ENCODE measurements at places on chromosomes 7 and 10.
A peak's percentile ranks its signal among the peaks of the same experiment; 100 is the strongest.

- no peak for DNase-seq
Measured at GRCh38 chr10:57096044-57096443, 735.0 kb upstream of the ZWINT start.

DNA sequence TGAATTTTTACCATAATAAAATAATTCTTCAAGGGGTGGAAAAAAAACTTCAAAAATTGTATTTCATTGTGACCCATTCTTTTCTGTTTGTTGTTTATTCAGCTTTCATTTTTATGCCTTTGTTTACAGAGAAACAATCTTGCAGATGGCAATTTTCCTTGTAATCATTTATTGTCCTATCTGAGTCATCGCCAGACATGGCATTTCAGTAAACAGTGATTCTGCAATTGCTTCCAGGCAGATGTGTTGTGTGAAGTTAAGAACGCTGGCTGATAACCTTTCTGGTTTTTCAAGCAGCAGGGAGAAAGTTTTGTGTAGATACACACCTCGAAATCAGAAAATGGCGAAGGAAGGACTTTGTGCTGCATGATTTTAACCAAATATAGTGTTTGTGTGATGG, 80.7 kb upstream of the RPA3 start:
- no peak for DNase-seq

GRCh38 chr10:11270135-11270857, 252.6 kb downstream of the CELF2 start:
- no peak for DNase-seq

GRCh38 chr10:128178302-128178958, 52.2 kb upstream of the MKI67 start:
- no peak for DNase-seq

DNA sequence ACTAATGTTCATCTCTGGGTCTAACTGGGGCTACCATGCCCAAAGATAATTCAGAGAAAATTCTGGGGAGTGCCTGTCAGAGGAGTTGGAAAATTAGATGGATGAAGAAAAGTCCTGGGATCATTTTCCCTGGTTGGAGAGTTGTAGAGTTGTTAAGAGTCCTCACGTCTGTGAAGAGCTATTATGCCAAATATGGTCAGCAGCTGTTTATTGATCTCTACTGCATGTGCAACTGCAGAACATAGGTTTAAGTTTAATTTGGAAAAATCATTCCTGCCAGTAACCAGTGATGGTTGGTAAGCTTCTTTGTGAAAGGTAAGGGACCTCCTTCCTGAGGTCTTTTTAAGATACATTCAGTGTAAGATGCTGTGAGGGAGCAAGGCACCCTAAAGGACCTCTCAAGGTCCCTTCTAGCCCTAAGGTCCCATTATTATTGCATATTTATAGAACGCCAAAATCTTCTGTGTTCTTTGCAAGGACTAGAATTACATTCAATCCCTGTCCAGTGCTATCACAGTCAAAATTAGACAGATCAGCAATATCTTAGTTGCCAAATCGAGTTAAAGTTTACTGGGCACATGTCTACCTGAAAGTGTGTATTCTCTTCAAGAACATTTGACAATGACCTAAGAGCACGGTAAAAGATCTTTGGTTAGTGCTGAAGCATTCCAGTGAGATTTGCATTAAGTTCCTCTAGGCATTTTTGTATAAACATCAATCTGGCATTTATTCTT, 62.7 kb downstream of the VTI1A start:
- no peak for DNase-seq

GRCh38 chr10:118910702-118911101, 118.8 kb upstream of the NANOS1 start:
- DNase-seq, result no peak

DNA sequence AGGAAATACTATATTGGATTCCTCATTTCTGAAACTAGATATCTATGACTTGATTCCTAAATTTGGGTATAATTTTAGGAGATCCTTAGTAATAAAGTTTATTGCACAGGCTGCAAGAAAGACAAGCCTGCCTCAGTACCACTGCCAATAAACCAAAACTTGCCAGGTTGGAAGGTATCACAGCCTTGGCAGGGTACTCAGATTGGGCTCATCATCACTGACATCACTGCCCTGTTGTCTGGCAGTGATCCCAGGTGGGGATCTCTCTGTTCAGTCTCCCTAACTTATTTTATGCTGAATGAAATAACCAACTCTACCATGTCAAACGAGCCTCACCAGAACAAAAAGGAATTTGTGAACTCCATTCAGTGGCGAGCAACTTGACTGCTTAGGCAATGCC, 18.8 kb downstream of the FIGNL1 start:
- no peak for DNase-seq

DNA sequence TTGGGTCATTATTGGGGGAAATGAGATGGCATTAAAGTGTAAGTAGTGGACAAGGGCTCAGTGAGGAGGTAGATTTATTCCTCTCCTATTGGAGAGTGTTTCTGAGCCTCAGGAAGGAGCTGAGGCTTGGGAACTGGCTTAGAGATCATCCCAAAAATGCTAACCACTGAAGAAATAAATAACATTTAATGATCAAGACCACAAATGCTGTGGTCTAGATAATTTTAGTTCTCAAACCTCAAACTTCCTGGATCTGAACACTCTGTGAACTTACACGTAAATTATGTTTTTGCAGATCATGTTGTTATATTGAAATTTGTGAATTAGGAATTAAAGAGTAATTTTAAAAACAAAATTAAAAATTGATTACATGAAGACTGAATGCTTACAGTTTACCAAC, 27.3 kb downstream of the MDFIC start:
- DNase-seq, result no peak

DNA sequence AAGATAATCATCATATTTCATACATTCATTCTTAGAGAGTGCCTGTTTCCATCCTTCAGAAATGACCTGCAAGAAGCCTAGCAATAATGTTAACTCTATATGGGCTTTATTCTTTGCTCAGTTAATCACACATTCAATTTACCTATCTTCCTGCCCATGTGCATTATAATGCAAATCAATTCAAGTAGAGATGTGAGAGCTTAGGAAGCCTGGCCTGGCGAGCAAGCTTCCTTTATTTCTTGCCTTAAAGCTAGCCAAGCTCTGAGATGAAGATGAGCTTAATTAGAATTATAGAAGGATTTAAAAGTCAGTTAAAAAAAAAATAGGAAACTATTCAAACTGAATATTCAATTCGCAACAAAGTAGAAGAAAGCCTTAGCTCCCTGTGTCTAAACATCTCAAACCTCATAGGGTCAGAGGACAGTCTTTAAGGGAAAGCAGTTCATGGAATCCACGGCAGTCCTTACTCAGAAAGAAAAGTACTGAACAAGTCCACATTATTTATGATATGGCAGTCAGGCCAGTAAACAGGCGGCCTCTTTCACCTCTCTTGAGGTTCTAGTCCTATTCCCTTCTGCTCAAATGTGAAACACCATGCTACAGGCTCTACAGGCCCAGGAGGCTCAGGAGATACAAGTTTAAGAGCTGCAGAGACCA, 214.1 kb downstream of the TFEC start:
- no peak for DNase-seq

DNA sequence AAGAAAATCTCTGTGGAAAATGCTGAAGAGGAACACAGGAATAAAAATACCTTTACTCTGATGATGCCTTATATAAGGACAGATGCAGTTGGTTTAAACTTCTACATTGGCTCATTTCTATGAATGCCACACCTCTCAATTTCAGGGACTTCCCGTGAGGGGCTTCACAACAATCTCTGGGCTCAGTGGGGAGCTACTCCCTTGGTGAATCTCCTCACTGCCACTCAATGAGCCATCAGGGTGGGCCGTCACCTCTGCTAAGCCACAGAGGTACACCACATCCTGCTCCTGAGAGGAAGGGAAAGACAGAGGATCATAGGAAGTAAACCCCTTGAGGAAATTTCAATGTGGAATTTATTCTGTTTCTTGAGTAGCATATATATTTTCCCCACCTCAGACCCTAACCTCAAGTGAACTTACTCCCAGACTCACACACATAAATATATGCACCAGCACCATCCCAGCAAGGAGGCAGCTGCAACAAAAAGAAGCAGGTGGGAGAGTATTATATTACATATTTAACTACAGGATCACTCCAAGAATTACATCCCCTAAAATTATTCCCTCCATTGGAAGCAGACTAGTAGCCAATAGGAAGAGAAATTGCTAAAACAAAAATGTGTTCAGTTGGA, 63.3 kb upstream of the PRSS1 start:
- DNase-seq, result no peak

- DNase-seq, result no peak
Measured at GRCh38 chr7:16040346-16040745, 353.9 kb upstream of the MEOX2 start.

DNA sequence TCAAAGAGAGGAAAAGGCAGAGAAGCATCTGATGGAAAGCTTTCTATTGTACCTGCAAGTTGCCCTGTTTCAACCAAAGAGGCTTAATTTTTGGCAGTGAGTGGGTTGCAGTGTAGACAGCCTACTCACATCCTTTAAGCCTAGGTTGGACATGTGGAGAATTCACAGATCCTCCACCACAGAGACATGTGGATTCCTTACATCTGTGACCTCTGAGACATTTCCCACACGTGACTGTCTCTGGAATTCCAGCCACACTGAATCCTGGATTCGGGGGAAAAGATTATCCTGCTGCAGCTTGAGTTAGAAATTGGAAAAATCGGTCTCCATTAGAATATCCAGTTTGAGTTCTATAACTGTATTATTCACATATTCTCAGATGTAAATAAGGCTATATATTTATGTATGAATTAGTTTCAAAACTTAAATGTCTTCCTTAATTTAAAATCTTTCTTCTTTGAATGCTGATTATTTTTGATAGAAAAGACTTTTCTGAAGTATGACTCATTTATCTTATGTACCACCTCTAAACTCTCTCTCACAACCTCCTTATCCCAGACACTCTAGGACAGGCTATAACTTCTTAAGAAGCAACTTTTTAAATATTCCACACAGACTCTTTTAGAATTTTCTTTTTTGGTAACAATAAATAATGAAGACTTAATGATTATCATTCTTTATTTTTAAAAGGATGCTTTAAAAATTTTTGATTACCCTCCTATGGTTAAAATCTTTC, 123.3 kb downstream of the TWIST1 start:
- no peak for DNase-seq

GRCh38 chr10:1684991-1685390, 52.3 kb downstream of the ADARB2 start:
- no peak for DNase-seq

DNA sequence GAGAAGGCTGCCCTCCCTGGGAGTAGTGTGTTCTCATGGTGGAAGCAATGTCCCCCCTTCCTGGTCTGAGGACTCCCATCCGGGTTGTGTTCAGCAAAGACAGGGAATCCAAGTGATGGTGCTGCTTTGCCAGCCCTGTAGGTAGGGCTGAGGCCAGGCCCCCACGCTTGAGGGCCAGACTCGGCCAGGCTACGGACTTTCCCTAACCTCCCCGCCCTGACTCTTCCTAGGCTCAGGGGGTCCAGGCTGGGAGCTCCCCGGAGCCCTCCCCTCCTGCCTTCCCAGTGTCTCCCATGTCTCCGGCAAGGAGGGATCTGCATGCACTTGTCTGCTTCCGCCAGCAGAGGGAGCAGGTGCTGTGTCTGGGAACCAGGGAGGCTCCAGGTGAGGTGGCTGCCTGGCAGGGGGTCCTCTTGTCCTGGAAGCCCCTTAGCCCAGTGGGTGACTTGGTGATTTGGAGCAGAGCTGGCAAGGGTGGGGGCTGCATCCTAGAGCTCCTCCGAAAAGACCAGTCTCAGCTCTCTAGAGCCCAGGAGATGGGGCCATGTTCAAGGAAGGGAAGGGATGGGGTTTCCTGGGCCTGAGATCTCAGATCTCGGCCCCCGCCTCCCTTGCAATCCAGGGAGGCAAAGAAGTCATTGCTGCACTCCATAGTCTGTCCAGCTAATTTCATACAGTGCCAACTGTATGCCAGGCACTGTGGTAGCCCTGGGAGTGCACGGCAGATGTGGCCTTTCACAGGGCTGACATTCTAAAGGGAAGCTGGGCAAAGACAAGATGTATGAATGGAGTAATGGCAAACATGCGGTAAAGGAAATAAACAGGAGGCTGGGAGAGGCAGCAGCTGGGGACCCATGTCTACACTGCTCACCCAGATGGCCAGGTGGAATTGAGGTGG, 20.3 kb upstream of the SFRP5 start:
- peak; percentile 48 for DNase-seq

DNA sequence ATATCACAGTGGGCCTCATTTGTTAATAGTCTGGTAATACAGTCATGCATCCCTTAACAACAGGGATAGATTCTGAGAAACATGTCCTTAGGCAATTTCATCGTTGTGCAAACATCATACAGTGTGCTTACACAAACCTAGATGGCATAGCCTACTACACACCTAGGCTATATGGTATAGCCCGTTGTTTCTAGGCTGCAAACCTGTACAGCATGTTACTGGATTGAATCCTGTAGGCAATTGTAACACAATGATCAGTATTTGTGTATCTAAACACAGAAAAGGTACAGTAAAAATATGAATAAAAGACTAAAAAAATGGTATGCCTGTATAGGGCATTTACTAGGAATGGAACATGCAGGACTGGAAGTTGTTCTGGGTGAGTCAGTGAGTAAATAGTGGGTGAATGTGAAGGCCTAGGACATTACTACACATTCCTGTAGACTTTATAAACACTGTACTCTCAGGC, 12.0 kb upstream of the RHOBTB1 start:
- DNase-seq, result no peak

DNA sequence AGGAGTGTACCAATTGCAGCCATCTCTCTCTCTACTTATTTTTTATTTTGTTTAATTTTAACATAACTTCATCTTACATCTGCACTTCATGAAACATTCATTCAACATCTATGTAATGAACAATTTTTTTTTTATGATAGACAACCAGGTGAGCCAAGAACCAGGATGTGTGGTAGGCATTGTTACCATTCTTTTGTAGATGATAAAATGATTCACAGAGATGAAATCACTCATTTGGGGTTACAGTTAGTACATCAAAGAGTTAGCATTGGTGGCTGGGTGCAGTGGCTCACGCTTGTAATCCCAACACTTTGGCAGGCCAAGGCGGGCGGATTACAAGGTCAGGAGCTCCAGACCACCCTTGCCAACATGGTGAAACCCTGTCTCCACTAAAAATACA, 127.8 kb downstream of the HDAC9 start:
- no peak for DNase-seq

- DNase-seq, result no peak
Measured at GRCh38 chr10:12501841-12502525, 152.6 kb downstream of the CAMK1D start.

GRCh38 chr10:70590655-70591416, 11.7 kb downstream of the PRF1 start:
- no peak for DNase-seq

GRCh38 chr10:104415526-104416165, 62.0 kb downstream of the CFAP58 start:
- no peak for DNase-seq

- DNase-seq, result no peak
Measured at GRCh38 chr10:25743832-25744231, 190.2 kb upstream of the MYO3A start.

Data from NCI-H2107 (cell line).